Renal pelvis (tissue), 12 donors: ENCODE measurements at places on chromosomes 2 and 18. TPM values are rescaled to one million over a fixed set of nuclear protein-coding genes. Genes with fewer than 3 reads are reported as not detected.

Gene ACSL3
- 68.4 TPM for polyA plus RNA-seq

Gene POTEE
- polyA plus RNA-seq = 0.17 TPM

Gene ANKRD53
- 1.0 TPM for polyA plus RNA-seq

Gene SLC9A2
- 8.2 TPM for polyA plus RNA-seq

Gene SP9
- polyA plus RNA-seq = not detected

Gene NOP58
- 111 TPM for polyA plus RNA-seq

Gene C1QL2
- not detected for polyA plus RNA-seq

Gene MATN3
- polyA plus RNA-seq = 3.0 TPM

Gene SERPINB12
- polyA plus RNA-seq = not detected
